ENCODE measurements at places on chromosomes 3 and 15.

GRCh38 chr3:46883054-46883829 is 5.7 kb downstream of the PTH1R start:
- DNase-seq = no peak

DNA sequence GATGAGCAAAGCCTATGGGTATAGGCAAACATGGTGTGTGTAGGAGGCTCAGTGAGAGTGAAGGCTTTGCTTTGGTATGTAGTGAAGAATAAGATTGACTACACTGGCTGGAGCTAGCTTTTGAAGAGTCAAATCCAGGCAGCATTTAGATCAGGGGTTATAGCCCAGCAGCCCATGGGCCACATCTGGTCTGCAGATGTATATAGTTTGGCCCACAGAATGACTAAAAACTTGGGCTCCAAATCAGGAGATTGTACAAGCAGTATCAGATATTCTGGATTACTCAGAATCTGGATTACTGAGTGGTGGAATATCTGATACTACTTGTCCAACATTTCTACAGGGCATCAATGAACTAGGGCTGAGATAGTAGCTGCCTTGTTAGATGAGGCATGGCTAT is 92.9 kb upstream of the FGF7 start:
- no peak for DNase-seq

GRCh38 chr3:143685491-143685890 is 162.8 kb downstream of the SLC9A9 start:
- DNase-seq = no peak

- DNase-seq = no peak
Observed at GRCh38 chr3:55571216-55571813, 84.2 kb upstream of the WNT5A start.

- no peak for DNase-seq
Observed at GRCh38 chr3:98994128-98994762, 92.8 kb upstream of the DCBLD2 start.

- DNase-seq = no peak
Observed at GRCh38 chr3:10505791-10506585, 602 bp upstream of the ATP2B2 start.

GRCh38 chr3:171654809-171655208 is 155.5 kb downstream of the PLD1 start:
- peak; percentile 69 for DNase-seq

GRCh38 chr15:69990566-69991421 is 106.9 kb downstream of the TLE3 start:
- no peak for DNase-seq

DNA sequence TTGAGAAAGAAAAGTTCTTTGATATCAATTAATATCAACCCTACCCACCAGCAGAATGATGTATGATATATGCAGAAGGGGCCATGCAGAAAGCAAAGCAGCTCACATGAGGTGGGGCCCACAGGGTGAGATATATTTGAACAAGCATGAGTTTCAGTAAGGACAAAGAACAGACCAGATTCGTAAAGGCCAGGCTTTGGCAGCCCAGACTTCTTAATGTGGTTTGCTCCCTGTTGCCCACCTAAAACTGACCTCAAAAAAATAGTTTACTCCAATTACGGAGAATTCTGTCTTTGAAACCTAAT is 255.7 kb upstream of the WNT5A start:
- no peak for DNase-seq

GRCh38 chr3:106299300-106300098 is 430.7 kb upstream of the CBLB start:
- DNase-seq = no peak

DNA sequence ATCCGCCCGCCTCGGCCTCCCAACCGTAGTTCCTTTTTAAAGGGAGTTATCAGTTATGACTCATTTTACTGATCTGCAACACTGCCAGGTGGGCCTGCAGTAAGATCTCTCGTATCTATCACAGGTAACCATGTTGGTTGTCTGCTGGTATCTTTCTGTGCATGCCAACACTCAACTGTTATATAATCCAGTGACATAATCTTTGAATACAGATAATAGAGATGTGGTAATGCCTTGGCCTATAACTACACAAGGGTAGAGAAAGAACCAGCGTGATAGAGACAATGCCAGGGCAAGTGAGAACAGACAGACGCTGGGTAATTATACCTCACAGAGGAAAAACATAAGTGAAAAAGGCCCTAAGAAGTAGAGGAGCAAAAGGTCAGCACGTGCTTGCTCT is 11.0 kb upstream of the ARPP19 start:
- no peak for DNase-seq

GRCh38 chr3:68121287-68121686 is 466.9 kb upstream of the SUCLG2 start:
- no peak for DNase-seq

DNA sequence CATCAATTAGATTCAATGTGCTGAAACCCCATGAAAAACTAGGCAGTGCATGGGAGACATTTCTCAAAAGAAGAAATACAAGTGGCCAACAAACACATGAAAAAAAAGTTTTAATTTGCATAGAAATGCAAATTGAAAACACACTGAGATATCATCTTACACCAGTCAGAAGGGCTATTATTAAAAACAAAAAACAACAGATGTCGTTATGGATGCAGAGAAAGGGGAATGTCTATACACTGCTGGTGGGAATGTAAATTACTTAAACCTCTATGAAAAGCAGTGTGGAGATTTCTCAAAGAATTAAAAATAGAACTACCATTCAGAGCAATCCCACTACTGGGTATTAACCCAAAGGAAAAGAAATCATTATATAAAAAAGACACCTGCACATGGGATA is 98.7 kb downstream of the CCNL1 start:
- no peak for DNase-seq

DNA sequence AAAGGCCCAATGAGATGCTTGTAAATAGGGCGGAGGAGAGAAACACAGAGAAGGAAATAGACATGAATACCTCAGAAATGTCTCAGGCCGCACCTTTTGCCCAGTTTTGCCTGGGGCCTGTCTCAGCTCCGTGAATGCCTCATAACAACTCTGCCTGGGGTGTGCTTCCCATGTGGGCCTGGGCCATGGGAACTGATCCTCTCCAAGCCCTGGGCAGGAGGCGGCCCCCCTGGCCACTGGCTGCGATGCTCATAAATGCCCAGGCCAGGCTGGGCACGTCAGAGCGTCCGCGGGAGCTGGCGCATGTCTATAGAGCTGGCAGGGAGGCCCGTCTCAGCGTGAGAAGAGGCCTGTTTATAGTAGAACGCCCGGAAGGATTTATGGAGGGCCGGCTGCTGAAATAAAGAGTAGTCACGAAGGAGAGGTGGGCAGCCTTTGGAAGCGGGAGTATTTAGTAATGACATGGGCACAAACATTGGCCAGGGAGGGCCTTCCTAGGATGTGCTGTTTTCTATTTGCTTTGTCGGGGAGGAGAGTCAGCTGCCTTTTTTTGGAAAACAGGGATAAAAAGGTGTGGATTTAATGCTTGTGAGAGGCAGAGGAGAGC is 85.9 kb upstream of the IGF1R start:
- no peak for DNase-seq

- DNase-seq = no peak
Observed at GRCh38 chr15:85137489-85138168, 156.0 kb downstream of the PDE8A start.

DNA sequence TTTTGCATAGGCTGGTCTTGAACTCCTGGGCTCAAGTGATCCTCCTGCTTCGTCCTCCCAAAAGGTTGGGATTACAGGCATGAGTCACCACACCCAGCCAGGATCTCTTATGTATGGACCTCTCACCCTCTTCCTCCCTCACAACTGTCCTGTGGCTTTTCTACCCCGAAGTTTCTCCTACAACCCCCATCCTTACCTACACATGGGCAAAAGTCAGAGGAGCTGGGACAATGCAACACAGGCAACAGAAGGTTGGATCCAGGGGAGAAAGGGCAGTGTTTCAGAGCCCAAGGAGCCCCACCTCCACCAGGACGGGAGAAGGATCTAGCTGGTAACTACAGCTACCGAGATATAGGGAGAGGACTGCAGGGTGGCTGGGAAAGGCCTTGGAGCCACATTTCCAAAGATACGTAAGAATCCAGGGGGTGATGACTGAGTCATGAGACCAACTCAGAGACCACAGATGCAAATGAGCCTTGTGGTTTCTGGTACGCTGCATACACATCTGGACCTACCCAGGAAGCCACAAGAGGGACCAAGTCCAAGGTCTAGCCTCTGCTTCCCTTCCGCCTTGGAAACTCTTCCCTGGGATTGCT is 13.6 kb downstream of the IGDCC4 start:
- peak; percentile 77 for DNase-seq

DNA sequence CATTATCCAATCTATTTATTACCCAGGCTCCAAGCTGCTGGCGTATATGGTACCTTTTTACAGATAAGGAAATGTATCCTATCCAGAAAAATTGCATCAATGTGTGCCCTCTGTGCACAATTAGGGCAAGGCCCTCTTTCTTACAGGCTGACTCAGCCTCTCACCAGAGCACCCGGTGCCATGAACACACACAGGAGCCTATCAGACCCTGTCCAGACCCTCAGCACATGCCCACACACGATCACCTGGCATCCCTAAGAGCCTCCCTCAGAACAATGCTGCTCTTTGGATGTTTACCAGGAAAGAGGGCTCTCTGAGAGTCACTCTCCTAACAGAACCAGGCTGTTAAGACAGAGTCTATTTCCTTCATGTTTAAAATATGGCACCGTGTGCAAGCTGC is 460.0 kb upstream of the TBL1XR1 start:
- DNase-seq = no peak

DNA sequence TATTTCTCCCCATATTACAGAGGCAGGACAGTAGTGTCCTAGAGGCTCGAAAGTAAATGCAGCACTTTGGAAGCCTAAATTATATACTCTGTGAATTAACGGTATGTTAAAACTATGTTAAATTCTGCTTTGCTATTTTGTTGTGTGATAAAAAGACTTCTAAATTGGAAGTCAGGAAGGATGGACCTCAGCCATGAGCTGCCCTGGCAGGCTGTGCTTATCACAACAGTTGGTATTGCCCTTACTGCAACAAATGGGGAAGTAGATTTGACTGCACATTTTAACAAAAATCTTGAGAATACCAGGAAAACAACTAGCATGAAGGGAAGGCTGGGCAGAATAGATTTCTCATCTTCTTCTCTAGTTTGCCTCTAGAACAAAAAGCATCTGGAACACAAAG is 706.6 kb downstream of the SI start:
- no peak for DNase-seq

- DNase-seq = no peak
Observed at GRCh38 chr3:11523572-11524101, 120.1 kb downstream of the VGLL4 start.

- no peak for DNase-seq
Observed at GRCh38 chr3:11919390-11919789, 72.7 kb upstream of the TAMM41 start.

- DNase-seq = no peak
Observed at GRCh38 chr15:66724732-66725463, 22.9 kb downstream of the SMAD6 start.

- no peak for DNase-seq
Observed at GRCh38 chr15:27256446-27256845, 285.5 kb downstream of the GABRG3 start.

GRCh38 chr3:31297726-31298298 is 234.9 kb upstream of the STT3B start:
- DNase-seq = no peak

DNA sequence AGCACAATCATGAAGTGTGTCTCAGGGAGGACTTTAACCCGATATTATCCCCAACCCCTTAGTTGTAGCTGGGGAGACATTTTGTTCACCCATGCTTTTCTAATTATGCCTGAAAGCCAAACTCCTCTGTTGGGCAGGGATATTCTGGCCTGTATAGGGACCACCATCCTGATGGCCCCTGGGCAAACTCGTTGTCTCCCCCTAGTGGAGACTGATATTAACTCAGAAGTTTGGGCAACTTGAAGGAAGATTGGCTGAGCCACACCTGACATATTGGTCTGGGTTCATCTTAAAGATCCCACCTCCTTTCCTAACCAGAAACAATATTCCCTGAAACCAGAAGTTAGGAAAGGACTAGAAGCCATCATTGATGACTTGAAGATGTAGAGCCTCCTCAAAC is 42.3 kb downstream of the TM4SF18 start:
- no peak for DNase-seq

DNA sequence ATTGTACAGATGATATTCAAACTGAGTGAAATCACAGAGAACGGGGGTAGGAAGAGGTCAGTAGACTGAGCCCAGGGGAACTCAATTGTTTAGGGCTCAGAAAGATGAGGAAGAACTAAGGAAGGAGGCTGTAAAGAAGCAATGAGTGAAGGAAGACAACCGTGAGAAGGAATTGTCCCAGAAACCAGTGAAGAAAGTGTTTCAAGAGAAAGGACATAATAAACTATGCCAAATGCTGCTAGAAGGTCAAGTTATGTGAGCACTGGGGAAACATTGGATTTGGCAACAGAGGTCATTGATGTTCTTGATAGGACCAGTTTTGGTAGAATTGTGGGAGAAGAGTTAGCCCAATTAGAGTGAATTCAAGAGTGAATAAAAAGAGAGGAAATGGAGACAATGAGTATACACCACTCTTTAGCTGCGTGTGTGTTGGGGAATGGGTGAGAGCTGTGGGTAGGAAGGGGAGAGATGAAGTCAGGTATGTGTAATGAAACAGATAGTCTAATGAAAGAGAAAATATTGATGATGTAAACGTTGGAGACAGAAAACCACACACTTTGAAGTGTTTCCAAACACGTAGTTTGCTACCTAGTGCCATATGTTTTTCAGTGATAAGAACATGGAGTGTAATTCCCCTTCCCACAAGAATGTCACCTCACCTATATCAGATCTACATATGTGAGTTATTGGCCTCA is 42.5 kb upstream of the MME start:
- no peak for DNase-seq

- no peak for DNase-seq
Observed at GRCh38 chr3:149545049-149545448, 70.6 kb downstream of the TM4SF4 start.

DNA sequence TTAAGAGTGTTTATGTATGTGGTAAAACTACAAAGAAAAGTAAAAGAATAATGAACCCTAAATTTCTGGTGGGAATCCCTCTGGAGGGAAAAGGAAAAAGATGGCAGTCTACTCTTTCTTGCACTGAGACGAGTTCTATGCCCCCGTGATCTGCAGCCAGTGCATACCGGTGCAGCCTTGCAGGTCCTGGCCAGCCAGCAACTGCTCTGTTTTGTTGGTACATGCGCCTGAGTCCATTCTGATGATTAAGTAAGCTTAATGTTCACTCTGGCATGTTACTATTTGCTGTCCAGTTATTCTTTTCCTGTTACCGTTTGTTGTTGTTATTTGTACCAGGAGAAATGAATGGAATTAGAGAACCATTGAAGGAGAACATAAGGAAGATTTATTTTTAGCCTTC is 95.1 kb upstream of the TMC3 start:
- no peak for DNase-seq

- peak; percentile 51 for DNase-seq
Observed at GRCh38 chr15:70892912-70893560, 410 bp downstream of the LRRC49 start.

GRCh38 chr3:17672506-17672905 is 69.9 kb downstream of the TBC1D5 start:
- DNase-seq = no peak

Data from MV-4-11 (cell line).